ENCODE measurements at places on chromosomes 12 and 14. TPM values are rescaled to one million over a fixed set of nuclear protein-coding genes. Genes with fewer than 3 reads are reported as not detected.

GRCh38 chr12:119372540-119372939, 38.0 kb downstream of the CCDC60 start:
- peaks cover 2% of the 10 kb centered on the region for H3K36me3 ChIP-seq
- DNase-seq = no peak
- no peak overlapping the region for H3K27ac ChIP-seq
- H3K4me3 ChIP-seq = no peak overlapping the region

DNA sequence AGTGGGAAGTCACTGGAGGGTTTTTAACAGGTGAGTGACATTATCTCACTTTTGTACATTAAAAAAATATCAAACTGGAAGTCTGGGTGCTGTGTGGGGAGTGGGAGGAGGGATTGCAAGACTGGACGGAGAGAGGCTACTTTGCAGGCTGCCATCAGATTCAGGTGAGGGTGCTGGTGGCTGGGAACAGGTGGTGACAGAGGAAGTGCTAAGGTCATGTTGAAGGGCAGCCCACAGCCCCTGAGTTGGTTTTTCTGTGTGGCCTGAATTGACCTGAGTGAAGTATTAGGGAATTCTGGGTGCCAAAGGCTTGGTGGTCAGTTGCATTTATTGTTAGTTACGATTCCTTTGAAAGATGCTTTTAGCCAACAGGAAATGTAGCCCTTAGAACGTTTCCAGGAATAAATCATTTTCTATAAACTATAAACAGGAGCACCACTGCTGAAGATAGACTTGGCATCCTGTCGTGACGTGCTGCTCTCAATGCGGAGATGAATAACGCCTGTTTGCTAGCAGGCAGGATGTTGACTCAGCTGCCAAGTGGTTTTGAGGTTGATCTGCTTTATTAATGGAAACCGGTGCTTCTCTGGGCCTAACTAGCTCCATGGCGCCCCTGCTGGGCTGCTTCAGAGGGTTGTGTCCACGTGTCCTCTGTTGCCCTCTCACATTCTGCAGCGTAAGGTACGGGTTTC, 707.5 kb upstream of the TMEM132C start:
- H3K27ac ChIP-seq = peak overlapping the region; percentile 92
- peak; percentile 93 for DNase-seq
- H3K27me3 ChIP-seq = no peaks in the 10 kb centered on the region

DNA sequence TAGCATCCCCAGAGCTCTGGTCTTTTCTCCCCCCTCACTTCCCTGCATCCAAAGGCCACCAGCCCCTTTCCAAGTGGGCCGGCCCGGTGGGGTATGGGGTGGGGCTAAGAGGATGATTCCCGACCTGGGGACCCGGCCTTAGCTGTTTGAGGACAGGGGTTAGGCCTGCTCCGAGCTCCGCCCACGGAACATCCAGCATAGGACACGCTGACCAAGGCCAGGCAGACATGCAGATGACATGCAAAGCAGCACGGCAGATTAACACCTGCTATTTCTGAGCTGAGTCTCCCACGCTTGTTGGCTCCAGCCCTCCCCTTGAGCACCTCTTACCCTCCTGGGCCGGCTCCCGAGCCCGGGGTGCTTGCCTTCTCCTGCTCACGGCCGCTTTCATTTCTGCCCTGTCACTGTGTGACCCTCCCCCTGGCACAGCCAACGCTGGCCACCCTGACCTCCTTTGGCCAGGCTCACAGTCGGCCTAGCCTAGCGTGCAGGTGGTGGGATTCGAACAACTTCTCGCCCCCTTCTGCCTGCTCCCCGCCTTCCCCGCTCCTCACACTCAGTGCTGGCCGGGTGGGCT, 40.2 kb downstream of the TEAD4 start:
- H3K27me3 ChIP-seq = no peaks in the 10 kb centered on the region
- no peak overlapping the region for H3K4me3 ChIP-seq
- H3K36me3 ChIP-seq = no peaks in the 10 kb centered on the region
- H3K27ac ChIP-seq = no peak overlapping the region
- no peaks in the 10 kb centered on the region for H3K4me1 ChIP-seq
- DNase-seq = no peak

CABP1 gene
- total RNA-seq = not detected

LIN7A gene
- total RNA-seq = 0.63 TPM

SMOC1 gene
- total RNA-seq = not detected
